ENCODE measurements at places on chromosomes 16 and 17.

- no peak for DNase-seq
Observed at GRCh38 chr17:42598905-42599304, 10.3 kb downstream of the RETREG3 start.

DNA sequence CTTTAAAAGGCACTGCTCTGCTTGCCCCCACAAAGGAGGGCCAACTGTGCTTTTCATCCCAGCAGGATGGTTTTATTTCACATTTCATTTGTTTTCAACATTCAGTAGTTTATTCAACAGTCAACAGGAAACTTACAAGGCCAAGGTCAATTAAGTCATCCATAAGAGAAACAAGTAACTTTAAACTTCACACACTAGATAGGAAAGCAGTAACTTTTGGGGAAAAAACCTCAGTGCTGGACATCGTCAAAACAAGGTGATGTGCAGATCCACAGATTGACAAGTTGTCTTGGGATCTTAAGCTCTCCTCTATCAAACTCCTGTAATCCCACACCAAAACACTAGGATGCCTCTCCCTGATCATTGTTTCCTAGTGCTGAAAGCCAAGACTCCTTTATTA lies 18.5 kb downstream of the NFE2L1 start:
- no peak for DNase-seq

GRCh38 chr17:33992113-33992512 lies 263.0 kb upstream of the CCL2 start:
- DNase-seq = no peak

GRCh38 chr17:64354824-64355535 lies 35.7 kb downstream of the PECAM1 start:
- DNase-seq = no peak

GRCh38 chr16:286491-287297 lies 3.7 kb downstream of the PDIA2 start:
- no peak for DNase-seq

Measured in neural crest cell (in vitro differentiated cells).